ENCODE measurements at places on chromosomes 5 and 9.
A peak's percentile ranks its signal among the peaks of the same experiment; 100 is the strongest.

DNA sequence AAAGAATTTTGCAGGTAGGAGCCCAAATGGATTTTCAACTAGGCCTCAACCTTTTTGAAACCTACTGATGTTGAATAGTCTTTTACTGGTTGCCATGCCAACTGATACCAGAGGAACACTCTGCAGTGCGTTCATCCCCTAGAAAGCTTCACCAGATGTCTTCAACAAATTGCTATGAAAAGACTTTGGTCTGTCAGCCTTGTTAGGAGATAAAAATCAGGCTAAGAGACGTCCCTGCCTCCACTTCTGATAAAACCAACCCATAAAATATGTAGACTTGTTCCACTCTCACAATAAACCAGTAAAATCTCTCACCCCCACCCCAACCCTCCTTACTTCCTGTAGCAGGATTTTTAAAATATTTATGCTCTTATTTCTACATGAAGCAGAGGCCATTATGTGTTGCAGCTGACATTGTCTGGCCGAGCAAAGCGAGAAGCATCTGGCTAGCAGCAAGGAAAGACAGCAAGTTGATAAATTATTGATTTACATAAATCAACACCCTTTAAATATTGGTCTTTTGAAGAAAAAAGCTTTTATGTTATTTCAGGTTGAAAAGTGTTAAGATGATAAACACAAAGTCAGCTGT, 428.7 kb downstream of the ISL1 start:
- H3K4me1 ChIP-seq: no peaks in the 10 kb centered on the region
- no peak for DNase-seq
- H3K27me3 ChIP-seq: no peaks in the 10 kb centered on the region
- no peak overlapping the region for H3K4me3 ChIP-seq
- H3K27ac ChIP-seq: no peak overlapping the region
- no peaks in the 10 kb centered on the region for H3K36me3 ChIP-seq

DNA sequence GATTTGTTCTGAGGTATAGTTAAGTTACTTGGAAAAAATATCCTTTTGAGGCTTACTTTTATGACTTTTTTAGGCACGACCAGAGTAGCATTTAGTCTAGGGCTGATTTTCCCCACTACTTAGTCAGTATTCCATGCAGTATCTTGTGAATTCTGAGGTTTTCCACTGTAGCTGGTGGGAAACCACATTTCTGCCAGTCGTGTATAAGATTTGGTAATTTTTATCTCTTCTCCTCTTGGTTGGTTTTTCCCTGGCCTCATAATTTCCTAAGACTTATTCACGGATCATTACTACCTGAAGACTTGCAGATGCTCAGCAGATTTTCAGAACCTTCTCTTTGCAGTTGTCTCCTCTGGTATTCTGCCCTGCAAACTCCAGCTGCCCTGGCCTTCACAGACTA, 23.5 kb downstream of the MTREX start:
- no peaks in the 10 kb centered on the region for H3K36me3 ChIP-seq
- no peak overlapping the region for H3K27ac ChIP-seq
- no peaks in the 10 kb centered on the region for H3K4me1 ChIP-seq
- no peak overlapping the region for H3K4me3 ChIP-seq
- H3K27me3 ChIP-seq: no peaks in the 10 kb centered on the region

- peaks cover 21% of the 10 kb centered on the region for H3K4me1 ChIP-seq
- no peak overlapping the region for H3K27ac ChIP-seq
- no peak overlapping the region for H3K4me3 ChIP-seq
- peaks cover 14% of the 10 kb centered on the region for H3K36me3 ChIP-seq
- DNase-seq: no peak
- no peaks in the 10 kb centered on the region for H3K27me3 ChIP-seq
Observed at GRCh38 chr9:76751001-76751400, 13.2 kb upstream of the PCA3 start.

GRCh38 chr5:173913686-173914321, 25.7 kb downstream of the CPEB4 start:
- H3K27me3 ChIP-seq: no peaks in the 10 kb centered on the region
- no peaks in the 10 kb centered on the region for H3K36me3 ChIP-seq

- H3K27me3 ChIP-seq: no peaks in the 10 kb centered on the region
- H3K4me1 ChIP-seq: no peaks in the 10 kb centered on the region
- no peak overlapping the region for H3K27ac ChIP-seq
- no peaks in the 10 kb centered on the region for H3K36me3 ChIP-seq
- DNase-seq: no peak
Observed at GRCh38 chr9:17795744-17796143, 216.9 kb downstream of the SH3GL2 start.

GRCh38 chr9:76336027-76336426, 58.2 kb downstream of the RFK start:
- no peak overlapping the region for H3K27ac ChIP-seq
- H3K4me3 ChIP-seq: no peak overlapping the region
- no peaks in the 10 kb centered on the region for H3K36me3 ChIP-seq
- no peaks in the 10 kb centered on the region for H3K27me3 ChIP-seq

- H3K27me3 ChIP-seq: no peaks in the 10 kb centered on the region
- peaks cover 79% of the 10 kb centered on the region for H3K4me1 ChIP-seq
- H3K27ac ChIP-seq: peak overlapping the region; percentile 80
- no peak overlapping the region for H3K4me3 ChIP-seq
- no peak for DNase-seq
Observed at GRCh38 chr5:52844885-52845284, 57.2 kb downstream of the ITGA1 start.

DNA sequence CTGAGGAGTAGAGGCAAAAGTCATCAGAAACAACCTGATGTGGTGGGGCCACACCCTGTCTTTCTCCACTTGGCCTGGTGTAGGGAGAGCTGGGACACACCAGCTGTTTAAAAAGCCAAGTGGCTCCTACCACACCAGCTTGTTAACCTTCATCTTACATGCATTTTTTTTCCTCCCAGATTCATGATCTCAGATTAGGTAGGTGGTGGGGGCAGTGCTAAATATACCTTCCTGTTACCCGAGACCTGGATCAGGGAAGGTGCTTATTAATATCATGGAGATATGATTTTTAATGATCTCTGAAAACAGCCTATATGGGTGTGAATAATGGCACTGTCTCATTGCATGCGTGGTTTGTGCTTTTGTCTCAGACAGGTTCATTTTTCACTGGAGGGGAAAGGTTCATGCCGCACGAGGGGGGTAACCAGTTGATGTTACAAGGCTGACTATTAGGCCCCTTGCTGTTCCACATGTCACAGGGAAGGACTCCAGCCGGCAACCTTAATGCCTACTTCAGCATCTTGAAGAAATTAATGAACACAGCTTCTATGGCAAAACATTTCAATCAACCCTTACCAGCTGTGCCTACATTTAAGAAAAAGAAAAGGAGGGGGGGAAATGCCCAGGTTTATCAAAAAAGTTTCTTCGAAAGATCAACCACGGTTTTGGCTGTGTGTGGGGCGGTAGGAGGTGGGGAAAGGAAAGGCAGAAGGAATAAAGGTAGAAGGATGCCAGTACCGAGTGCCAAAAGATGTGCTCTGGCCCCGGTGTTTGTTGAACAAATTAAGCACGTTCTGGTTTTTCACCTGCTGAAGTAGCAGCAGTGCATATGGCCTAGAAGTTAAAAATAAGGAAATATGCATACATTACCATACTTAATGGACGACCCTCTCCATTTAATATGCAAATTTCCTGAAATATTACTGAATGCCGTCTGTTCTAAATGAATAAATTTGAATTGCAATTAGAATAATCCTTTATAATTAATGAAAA, 185.4 kb downstream of the EBF1 start:
- no peak overlapping the region for H3K27ac ChIP-seq
- H3K4me3 ChIP-seq: no peak overlapping the region
- no peaks in the 10 kb centered on the region for H3K36me3 ChIP-seq
- H3K4me1 ChIP-seq: no peaks in the 10 kb centered on the region
- no peak for DNase-seq

DNA sequence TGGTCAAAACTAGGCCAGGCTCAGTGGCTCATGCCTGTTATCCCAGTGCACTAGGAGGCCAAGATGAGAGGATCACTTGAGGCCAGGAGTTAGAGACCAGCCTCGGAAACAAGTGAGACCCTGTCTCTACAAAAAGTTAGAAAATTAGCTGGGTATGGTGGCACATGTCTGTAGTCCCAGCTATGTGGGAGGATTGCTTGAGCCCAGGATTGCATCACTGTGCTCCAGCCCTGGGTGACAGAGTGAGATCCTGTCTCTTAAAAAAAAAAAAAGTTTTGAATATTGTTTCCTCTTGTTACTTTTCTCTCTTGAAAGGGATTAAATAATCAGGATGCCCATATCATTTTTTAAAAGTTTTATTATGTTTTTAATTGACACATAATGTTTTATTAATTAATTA, 7.6 kb downstream of the ARHGEF37 start:
- H3K4me3 ChIP-seq: no peak overlapping the region
- peaks cover 44% of the 10 kb centered on the region for H3K4me1 ChIP-seq
- no peaks in the 10 kb centered on the region for H3K36me3 ChIP-seq

DNA sequence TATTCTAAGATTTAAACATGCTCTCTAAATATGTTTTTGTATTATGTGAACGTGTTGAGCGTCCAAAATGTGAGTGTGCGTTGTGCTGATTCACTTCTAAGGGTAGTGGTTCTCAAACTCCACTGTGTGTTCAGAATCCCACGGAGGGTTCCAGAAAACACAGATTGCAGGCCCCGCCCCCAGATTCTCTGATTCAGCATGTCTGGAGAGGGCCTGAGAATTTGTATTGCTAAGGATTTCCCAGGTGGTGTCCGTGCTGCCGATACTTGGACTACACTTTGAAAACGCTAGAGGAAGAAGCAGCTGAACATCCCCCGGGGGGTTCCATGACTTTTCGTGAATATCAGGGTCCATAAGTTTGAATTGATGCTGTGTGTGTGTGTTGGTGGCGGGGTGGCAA, 1043.2 kb upstream of the WWC1 start:
- H3K27me3 ChIP-seq: no peaks in the 10 kb centered on the region
- H3K27ac ChIP-seq: no peak overlapping the region
- no peak overlapping the region for H3K4me3 ChIP-seq
- DNase-seq: no peak

Measured in sigmoid colon (tissue), 7 donors.